ENCODE measurements at places on chromosomes 16 and 17. TPM values are rescaled to one million over a fixed set of nuclear protein-coding genes. Genes with fewer than 3 reads are reported as not detected.

The PIMREG gene
- total RNA-seq: 4.4 TPM

The UNC45B gene
- not detected for total RNA-seq

The HASPIN gene
- total RNA-seq: 0.79 TPM

The PYY gene
- total RNA-seq: not detected
